NCI-H2029 treated with DMSO at 0.1 percent for 48 hours (cell line): ENCODE measurements at places on chromosomes 11 and 22.
A peak's percentile ranks its signal among the peaks of the same experiment; 100 is the strongest.

GRCh38 chr11:47186076-47186699 lies at the start of gene PACSIN3:
Gene PACSIN3 (minus strand): TSS chr11:47186434. CDS start chr11:47182727, 3,707 bp downstream.
- DNase-seq, result no peak

DNA sequence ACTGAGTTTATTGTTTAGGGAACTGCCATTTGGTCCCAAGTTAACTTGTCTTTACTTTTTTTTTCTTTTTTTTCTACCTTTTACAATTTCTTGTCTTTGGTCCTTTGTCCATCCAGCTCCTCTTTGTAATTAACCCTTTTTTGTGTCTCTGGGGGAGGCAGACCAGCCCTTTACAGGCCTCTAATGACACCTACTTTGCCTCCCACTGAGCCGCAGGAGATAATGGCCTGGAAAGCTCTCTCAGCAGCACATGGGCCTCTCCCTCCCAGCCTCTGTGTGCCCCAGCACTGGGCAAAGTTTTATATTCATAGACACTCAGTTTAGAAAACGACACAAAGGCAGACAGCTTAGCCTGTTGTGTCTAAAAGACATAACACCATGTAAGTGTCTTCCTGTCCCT lies 480.4 kb downstream of the SOX6 start:
- DNase-seq, result no peak

DNA sequence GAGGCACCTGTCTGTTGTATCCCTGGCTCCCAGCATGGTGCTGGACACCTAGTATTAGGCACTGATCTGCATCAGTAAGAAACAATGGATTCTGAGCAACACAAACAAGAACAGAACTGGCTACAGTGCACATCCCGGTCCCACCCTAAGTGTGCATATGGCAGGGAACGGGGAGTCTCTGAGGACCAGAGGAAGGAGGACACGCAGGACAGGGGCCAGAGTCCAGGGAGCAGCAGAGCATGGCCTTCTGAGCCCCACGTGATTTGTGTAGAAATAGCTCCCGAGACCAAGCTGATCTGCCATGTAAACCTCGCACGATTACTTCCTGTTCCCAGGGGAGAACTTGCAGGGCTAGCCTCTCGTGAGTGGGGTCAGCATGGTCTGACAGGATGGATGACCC lies 12.7 kb upstream of the SNX32 start:
- no peak for DNase-seq

DNA sequence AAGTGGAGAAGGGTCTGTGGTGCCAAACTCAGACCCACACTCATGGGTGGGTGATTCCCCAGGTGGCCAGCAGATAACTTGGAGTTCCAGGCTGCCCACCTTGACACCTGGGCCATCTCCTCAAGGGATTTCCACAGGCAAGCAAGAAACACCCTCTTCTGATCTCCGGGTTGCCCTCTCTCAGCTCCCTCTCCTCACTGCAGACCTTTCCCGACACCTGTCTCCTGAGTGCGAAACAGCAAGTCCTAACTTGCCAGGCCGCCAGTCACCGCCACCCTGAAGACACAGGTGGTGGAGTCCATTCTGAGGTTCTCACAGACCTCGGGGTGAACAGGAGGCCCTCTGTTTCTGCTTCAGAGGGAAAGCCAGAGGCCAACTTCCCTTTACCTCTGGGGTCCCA lies 16.6 kb downstream of the GALNT18 start:
- DNase-seq, result no peak

DNA sequence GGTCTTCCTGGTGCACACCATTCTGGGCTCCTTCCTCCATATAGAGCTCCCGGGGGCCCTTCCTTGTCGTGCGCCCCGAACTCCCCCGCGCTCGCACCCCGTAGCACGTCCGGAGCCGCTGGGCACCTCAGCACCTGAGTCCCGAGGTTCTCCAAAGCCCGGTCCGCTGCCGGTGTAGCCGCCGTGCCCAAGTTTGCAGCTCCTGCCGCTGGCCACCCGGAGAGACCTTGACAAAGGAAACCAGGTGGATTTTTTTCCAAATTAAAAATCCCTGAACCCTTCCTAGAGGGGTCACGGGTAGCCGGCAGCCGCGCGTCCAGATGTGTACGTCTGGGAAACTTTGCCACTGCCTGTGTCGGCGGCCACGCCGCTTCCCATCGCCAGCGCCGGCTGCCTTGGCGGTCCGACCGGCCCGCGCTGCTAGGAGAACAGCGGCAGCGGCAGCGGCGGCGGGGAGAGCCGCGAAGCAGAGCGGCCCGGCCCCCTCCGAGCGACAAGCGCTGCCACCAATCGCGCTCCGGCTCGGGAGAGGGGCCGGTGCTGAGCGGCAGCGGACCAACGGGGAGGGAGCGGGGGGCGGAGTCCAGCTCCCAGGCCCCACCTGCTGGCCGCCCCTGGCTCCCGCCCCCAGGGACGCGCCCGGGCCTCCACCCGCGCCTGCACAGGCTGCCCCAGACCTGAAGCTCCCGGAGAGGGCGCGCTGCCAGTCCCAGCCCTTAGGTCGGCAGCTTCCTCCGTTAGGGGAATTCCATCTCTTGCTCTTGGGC lies at the start of gene GALNT18:
Gene GALNT18, minus strand, starts transcription at position 433 of the 767 bp plus-strand sequence.
- peak; percentile 74 for DNase-seq

- peak; percentile 12 for DNase-seq
Measured at GRCh38 chr11:2156416-2157182, 4.4 kb downstream of the INS start.

- no peak for DNase-seq
Measured at GRCh38 chr11:91978747-91979146, 245.9 kb upstream of the FAT3 start.

GRCh38 chr22:27883656-27884350 lies 35.3 kb downstream of the PITPNB start:
- no peak for DNase-seq

DNA sequence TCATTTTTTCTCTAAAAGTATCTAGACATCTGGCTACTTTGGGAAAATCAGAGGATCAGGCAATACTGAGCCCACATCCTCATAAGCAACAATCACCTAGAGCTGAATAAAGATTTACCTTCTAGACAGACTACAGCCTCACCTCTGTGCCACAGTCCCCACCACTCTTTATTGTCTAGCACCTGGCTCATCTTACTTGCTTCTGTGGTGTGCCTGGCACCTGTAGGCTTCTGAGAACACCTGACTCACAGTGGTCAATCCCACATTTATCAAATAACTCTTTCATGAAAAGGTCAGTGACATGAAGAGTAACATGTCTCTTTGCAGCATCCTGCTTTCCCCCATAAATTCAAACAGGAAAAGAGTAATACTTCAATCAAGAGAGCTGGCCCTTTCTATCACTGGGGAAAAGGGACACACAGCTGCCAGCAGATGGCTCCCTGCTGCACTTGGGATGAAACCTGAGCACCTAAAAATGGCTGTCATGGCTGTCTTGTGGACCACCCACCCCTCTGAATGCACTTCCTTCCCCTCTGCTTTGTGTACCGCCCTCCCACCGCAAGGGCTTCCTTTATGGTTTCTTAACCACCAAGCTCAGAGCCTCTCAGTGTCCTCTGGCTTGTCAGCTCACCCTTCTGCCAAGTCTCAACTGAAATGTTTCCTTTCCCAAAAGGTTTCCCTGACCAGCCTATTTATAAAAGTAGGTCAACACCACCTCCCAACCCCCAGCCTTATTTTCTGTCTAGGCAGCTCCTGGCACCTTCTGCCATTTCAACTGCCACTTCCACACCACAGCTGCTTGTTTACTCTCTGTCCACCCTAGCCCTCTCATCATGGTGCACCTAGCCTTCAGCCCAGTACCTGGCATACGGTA lies 9.3 kb downstream of the TFIP11 start:
- peak; percentile 30 for DNase-seq

DNA sequence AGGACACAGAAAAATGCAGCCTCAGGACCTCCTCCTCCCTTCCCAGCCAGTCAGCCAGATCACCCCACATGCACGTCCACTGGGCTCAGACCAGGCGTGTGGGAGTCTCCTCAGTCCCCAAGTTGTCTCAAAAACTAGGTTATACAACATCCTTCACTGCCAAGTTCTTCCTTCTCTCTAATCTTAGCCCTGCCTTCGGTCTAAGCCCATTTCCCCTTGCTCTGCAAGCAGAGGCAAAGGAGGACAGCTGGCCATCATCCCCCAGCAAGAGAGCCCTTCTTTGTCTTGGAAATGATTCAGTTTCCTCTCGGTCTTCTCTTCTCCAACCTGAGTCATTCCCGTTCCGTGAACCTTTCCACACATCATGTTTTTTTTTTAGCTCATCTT lies 14.0 kb upstream of the NRGN start:
- DNase-seq, result no peak

DNA sequence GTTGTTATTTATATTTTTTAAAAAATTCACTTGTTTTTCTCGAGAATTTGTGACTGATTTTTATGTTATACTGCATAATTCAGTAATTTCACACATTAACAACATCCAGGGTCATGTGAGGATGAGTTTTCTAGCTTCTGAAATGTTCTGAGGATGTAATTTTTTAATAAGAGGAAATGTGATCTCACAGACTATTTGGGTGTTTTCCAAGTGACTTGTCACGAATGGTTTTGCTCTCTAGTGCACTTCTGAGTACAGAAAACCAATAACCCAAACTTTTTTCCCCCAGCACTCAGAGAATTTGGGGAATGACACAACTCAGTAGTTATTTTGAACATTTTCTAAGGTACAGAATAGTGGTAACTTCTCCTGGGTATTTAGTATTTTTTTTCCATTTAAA lies 821.1 kb upstream of the ARHGAP42 start:
- DNase-seq, result no peak

- no peak for DNase-seq
Measured at GRCh38 chr11:117181586-117182550, 3.3 kb downstream of the SIDT2 start.

DNA sequence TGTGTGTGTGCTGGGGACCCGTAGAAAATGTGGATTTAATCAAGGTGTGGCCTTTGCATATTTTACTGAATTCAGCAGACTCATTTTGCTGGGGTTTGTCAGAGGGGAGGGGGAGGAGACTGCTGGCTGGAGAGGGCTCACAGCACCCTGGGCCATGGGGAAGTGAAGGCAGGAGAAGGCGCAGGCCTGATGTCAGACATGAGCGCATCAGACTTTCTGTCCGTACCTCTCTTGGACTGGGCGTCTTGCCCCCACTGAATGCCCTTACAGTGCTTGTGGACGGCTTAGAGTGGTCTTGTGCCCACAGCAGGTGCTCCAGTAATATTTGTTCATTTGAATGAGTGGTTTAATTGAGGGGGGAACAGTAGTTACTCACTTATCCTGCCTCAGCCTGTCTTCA lies 75.2 kb downstream of the TEAD1 start:
- DNase-seq, result no peak

DNA sequence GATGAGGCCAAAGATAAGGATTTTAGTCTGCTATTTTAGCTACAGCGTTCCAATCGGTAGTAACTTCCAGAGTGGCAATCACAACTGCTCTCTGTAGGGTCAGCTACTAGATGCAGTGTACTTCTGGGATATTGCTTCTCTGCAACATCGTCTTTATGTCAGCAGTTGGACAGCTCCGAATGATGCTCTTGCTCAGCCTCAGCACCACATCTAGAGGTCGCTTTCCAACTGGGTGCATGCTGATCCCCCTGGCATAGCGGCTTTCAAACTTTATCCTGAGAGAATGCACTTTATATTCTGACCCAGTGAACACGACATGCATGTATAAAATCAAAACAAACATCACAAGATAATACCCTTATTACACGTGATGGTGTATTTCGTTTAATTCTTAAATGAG lies 219.6 kb downstream of the C11orf87 start:
- no peak for DNase-seq

- DNase-seq, result no peak
Measured at GRCh38 chr11:12121517-12121916, 11.1 kb downstream of the MICAL2 start.

DNA sequence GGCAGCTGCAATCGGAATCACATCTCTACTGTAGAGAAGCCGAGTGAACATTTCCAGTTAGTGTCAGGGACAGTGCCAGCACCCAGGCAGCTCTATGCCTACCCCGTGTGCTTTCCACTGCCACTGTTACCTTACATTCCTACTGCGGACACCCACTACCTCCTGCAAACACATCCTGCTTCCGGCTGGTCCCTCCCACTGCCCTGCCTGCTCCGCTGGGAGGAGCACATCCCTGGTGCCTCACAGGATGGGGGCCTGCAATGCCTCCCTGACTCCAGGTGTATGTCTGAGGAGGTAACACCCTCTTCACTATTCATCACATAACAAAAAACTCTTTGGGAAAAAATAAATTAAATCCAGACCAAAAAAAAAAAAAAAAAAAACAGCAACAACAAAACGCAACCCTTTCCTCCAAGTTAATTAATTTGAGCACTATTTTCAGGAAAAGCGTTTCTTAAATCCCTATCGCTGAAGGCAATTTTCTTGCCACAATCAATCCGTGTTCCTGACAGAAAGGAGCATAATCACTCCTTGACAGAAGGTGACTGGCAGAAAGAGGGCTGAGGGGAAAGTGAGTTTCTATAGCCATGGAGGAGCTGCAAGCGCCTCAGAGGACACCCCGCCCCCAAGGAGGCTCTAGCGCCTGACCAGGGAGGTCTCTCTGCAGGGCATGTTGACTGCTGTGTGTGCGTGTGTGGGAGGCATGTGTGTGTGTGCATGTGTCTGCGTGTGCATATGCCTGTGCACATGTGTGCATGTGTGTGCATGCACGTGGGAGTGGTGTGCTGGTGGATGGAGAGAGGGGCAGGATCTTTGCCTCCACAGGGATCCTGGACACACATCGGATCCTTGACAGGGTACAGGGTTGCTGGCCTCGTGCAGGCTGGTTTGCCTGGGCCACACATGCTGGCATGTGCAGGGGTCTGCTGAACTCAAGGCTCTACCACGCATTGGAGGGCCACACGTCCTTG lies 134.8 kb upstream of the NTM start:
- no peak for DNase-seq

DNA sequence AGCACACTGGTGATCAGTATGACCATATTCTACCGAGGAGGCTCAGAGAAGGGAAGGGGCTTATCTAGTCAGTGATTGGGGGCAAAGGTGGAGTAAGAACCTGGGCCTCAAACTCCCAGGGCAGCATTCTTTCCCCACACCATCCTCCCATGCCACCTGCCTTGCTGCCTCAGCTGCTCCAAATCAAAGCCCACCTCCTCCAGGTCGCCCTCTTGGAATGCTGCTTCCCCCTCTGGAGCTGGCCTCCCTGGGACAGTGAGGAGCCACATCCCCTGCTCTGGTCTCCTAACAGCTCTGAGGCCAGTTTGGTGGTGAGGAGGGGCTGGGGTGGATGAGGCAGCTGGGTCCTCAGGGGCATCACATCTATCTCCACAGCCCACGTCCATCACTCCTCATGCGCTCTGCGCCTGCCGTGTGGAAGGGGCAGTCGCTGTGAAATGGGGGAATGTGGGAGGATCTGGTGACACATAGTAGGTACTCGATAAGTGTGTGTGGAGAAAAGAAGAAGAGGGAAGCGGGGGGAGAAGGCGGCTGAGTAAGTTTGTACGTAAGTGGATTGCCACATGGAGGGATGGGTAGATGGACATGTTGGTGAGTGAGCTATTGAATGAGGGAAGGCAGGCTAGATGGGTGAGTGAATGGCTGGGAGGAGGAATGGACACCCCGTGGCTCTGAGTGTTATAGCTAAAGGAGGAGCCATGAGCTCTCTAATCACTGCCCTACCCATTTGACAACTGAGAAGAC lies 16.1 kb upstream of the ARHGEF17 start:
- DNase-seq, result no peak

GRCh38 chr11:46229230-46229629 lies 48.2 kb upstream of the CREB3L1 start:
- no peak for DNase-seq
